AG09309 (cell line): ENCODE measurements at places on chromosomes 7 and 10.

- no peak for DNase-seq
Observed at GRCh38 chr7:98921608-98922372, 43.5 kb downstream of the TRRAP start.

- no peak for DNase-seq
Observed at GRCh38 chr7:131087756-131088658, 239.7 kb upstream of the MKLN1 start.

DNA sequence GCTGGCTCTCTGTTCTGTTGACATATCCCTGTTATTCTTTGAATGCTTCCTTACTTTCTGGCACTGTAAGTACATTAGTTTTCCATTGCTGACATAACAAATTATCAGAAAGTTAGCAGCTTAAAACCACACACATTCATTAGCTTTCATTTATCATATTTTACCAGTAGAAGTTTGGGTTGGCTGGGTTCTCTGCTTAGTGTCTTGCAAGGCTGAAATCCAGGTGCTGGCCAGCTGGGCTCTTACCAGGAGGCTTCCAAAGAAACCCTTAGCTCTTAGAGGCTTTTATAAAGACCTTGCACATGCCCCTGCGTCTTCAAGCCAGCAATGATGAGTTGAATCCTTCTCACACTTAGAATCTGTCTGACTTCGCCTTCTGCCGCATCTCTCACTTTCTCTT, 160.6 kb downstream of the MLLT10 start:
- DNase-seq = no peak

GRCh38 chr10:119761106-119761505, 35.3 kb downstream of the INPP5F start:
- peak; percentile 82 for DNase-seq

DNA sequence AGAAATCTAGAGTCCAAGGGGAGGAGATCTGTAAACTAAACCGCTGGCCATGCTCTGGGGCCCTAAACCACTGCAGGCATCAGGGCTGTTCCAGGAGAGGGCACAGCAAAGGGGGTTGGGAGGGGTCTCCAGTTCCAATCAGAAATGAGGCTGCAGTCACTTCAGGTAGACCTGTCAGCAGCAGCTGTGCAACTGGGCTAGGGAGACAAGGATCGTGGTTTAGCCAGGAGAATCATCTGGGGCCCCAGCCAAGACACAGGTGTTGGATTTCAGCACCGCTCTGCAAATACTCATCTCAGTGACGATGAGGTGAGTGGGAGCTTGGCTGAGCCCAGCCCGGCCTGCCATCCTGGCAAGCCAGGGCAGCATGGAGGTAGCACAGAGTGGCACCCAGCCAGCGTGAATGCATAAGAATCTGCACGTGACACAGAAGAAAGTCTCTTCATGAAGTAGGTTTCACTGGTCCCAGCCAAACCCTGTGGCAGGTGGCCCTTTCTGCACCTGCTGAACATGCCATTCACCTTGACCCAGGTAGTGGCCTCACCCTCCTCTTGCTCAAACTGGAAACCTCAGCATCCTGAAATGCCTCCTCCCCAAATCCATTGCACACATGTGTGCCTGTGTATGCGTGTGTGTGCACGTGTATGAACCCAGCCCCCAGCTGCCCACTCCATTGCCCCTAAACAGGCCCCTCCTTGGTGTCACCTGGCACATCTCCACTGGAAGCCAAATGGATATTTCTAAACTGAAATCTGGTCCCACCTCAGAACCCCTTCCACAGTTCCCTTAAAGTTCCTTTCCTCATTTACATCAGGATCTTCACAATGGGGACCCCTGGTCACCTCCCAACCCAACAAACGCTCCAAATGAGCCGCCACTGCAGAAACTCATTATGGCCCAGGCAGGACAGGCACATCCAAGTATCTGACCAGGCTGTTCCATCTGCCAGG, 9.6 kb downstream of the GPRIN2 start:
- no peak for DNase-seq

- no peak for DNase-seq
Observed at GRCh38 chr7:128103498-128104107, 72.4 kb upstream of the LRRC4 start.

- no peak for DNase-seq
Observed at GRCh38 chr7:18552943-18553604, 57.5 kb downstream of the HDAC9 start.

- no peak for DNase-seq
Observed at GRCh38 chr10:59456199-59456598, 93.8 kb upstream of the FAM13C start.

DNA sequence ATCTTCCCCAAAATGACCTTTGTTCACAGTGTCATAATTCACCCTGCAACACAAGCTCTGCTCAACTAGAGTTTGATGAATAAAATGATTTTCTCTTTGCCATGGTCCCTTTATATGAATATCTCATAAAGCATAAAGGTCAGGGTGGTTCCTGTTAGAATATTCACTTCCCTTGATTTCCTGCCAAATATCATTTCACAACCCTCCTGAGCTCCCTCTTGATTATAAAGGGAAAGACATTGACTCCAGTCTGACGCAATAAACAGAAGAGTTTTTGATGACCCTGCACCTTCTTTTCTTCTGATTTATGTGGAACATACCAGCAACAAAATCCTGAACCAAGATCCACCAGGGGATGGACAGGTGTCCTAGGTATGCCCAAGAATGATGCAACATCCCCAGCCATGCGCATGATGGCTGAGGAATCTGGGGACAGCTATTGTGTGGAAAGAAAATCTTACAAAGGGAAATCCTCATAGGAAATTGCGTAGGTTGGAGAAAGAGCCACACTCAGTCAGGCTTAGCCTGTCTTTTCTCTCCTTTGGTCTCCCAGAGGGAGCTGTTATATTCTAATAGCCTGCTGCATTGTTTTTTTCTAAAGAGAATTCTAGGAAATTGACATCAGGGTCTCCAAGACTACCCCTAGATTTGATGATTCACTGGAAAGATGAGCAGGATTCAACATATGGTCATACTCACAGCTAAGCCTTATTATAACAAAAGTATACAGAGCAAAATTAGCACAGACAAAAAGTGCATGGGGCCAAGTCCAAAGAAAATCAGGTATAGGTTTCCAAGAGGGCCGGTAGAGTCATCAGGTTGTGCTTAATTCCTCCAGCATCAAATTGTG, 18.8 kb downstream of the IFIT3 start:
- DNase-seq = no peak

DNA sequence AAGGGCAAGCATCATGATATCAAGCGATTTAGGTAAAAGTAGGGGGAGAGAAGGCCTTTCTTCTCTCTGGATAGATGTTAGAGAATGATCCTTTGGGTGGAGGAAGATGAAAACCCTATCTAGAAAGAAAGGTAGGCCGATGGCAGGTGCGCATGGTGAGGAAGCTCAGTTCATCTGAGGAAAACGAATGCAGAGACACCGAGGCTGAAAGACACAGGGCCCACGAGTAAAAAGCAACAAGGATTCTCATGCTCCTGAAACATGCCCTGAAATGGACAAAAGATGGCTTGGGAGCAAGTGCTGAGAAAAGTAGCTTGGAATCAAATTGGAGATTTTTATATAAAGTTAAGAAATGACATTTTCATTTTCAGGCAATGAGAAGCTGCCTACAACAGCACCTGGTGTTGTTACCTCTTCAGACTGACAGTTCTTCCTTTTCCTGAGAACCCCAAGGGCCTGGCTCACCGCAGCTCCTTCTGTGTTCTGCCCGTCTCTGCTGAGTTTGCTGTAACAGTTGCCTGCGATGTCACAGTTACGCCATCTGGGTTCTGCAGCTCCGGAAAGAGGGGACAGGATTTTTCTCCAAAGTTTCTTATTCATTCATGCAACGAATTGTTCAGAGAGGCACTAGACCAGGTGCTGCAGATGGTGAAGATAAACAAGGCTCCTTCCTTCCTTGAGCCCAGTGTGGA, 402.0 kb upstream of the KLF6 start:
- DNase-seq = no peak
